ENCODE measurements at places on chromosomes 12 and 14.

DNA sequence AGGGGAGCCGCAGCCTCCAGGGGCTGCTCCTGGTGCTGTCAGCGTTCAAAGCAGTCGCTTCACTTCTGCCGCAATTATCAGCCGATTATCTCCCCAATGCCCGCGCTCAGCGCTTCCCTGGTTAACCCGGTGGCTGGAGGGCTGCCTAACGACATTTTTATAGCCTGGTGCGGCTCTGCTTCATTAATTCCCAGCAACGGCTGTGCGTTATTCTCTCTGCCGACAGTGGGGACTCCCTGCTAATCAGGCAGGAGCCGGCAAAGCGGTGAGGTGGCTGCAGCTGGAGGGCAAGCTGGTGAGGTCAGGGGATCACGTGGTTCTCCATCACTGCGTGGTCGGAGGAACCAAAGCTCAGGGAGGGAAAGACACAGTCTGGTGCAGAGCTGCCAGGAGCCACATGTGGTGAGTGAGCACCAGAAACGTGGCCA lies 62.9 kb downstream of the GLRX5 start:
- no peak for DNase-seq

DNA sequence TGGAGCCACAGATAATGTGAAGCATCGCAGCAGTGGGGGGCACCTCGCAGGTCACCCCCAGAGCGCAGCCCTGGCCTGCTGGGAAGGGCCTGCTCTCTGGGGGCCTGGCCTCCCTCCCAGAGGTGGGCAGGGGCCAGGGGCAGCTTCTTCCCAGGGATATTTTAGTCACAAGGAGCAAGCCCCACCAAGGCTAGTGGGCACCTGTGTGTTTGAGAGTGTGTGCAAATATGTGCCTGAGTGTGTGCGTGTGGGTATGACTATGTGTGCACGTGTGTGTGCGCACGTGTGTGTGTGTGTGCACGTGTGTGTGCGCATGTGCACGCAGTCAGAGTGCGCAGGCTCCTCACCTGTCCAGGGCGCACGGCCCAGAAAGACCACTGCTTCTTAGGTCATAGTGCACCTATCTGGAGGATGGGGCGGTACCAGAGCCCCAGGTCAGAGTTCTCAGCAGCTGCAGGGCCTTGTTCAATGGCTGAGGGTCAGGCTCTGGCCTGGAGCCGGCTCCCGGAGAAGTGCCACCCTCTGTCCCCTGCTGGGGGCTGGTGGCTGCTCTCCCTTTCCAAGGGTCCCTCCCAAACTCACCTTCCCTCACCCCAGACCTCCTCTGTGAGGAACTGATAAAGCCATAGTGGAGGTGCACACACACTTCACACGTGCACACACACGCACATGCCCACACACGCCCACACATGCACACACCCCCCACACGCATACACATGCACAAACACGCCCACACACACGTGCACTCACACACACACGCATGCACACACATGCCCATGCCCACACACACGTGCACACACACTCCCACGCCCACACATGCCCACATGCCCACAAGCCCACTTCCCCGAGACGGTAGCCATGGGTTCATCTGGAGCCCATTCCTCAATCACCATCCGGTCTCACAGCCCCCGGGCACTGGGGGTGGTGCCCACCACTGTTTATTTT lies 128.5 kb downstream of the KIF26A start:
- no peak for DNase-seq

DNA sequence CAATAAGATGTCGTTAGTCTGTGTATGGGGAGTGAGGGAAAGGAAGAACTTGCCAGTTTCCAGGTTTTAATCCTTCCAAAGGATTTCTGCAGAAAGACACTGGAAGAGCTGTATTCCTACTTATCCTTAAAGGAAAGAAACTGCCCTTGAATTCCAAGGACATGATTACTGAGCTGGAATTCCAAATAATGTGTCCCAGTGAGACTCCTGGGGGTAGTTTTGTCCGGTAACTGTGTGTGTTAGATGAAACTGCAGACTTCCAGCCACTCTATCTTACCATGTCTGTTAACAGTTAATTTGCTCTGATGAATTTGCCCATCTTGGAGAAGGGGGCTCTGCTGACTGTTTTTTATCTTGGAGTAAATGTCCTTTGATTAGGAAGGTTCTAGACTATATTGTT lies 33.0 kb downstream of the CKB start:
- no peak for DNase-seq

DNA sequence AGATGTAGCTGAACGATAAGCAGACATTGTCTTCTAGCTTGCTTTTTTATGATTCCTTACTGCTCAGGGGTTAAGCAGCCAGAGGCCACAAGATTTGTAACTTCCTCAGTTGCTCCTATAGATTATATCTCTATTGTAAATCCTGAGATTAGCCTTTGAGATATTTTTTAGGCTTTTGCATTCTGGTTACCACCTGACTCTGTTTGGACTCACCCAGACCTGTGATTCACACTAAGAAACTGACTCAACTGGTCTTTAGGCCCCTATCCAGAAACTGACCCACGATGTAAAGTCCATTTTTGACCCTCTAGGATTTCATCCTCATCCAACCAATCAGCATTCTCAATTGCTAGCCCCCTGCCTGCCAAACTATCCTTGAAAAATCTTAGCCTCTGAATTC lies 194.4 kb downstream of the RASSF9 start:
- no peak for DNase-seq

GRCh38 chr14:24880689-24881088 lies 169.3 kb downstream of the STXBP6 start:
- DNase-seq: no peak

GRCh38 chr14:65208548-65208947 lies 106.2 kb upstream of the MAX start:
- DNase-seq: no peak

DNA sequence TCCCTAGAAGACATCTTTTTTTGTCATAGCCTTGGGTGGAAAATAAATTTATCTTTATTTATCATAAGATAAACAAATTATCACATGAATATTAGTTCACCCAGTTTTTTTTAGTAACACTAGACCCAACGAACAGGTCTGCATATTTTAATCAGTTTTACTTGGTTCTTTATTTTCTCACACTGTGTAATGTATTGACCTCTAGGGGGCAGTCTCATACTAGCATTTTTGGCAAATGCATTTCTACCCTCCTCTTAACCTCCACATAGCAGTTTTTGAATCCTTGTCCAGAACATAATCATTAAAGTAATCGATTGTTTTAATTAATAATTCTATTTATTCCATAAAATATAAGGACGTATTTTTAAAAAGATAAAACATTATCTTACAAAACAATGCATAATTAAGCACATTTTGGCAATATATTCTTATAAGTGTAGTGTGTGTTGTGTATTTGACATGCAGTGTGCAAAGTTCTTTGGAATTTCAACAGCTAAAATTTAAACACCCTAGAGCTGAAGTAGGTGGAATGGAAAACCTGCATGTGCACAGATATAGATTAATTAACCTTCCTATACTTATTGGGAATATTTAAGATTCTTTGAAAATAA lies 31.6 kb upstream of the PTPRQ start:
- no peak for DNase-seq

DNA sequence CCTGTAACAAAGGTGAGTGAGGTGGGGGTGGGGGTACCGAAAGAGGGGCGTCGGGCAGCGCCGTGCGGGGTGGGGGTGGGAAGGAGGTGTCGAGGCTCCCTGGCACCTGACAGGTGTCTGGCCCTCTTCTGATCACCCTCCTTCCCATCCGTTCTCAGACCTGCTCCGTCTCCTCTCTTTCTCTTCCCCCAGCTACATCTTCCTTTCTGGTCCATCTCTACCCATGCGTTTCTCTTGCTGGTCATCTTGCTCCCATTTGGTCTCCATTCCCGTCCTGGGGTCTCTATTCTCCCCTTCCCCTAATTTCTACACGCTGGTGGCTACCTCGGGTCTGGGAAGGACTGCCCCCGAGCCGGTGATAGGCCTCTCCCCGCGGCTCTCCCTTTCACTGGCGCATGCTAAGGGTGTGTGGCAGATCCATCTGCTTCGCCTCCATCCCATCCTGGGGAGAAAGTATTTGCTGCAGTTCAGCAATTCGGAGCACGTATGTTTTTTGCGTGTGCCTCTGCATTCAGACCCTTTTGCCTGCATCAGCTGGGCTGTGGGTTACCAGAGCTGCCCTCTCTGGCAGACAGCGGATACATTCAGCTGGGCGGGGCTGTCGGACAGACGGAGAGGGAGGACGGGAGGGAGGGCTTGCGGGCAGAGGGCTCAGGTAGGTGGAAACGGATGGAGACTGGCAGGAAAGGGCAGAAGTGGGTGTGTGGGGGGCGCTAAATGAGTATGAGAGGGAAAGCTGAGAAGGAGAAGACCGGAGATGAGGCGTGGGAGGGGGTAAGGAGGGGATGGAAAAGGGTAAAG lies 730 bp downstream of the CLSTN3 start:
- no peak for DNase-seq

GRCh38 chr12:22350886-22351285 lies 16.4 kb upstream of the ST8SIA1 start:
- no peak for DNase-seq

DNA sequence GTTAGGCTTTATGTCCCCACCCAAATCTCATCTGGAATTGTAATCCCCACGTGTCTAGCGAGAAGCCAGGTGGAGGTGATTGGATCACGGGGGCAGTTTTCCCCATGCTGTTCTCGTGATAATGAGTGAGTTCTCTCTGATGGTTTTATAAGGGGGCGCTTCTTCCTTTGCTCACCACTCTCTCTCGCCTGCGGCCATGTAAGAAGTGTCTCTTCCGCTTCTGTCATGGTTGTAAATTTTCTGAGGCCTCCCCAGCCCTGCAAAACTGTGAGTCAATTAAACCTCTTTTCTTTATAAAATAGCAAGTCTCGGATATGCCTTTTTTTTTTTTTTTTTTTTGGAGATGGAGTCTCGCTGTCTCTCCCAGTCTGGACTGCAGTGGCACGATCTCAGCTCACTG lies 13.3 kb downstream of the IL31 start:
- DNase-seq: no peak

DNA sequence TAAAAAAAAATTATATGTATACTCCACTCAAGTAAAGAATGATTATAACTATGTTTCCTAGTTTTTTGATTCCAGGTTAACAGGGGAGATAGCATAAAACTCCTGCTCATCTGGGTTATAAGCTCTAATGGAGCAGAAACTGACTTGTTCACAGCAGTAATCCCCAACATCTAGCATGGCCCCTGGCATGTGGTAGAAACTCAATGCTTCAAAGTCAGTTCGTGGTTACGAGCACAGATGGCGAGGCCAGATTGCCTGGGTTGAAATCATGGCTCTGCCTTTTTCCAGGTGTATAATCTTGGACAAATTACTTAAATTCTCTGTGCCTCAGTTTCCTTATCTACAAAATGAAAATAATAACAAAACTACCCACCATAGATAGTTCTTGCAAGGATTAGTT lies 183.8 kb downstream of the TTC7B start:
- DNase-seq: no peak

- no peak for DNase-seq
Observed at GRCh38 chr12:68075416-68075815, 84.1 kb downstream of the IFNG start.

DNA sequence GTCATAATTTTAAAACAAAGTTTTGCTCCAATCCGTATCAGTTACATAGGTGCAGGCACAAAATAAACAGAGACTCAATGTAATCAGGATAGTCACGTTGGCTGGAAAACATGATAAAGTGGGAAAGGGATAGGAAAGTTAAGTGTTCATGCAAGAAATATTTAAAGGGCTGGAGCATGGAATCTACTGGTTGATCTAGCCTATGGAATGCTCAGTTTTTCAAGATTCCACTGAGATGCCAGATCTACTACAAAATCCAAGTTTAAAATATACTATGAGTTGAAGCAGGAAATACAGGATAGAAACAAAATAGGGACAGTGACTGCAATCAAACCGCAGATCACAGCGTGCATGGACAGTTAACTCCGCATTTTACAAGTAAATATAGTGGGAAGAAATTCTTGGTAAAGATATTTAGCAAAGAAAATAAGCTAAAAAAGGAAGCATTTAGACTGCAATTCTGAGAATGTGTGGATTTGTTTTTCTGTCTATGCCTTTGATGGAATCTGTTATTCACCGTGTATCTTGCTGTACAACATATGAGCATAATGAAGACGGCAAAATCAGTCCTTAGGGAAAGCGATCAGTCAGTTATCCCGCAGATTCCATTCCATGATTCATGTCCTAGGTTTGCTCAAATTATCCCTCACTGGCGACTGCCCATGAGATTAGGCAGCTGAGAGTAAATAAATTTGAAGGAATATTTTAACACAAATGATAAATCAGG lies 1044.3 kb downstream of the FLRT2 start:
- DNase-seq: no peak

GRCh38 chr12:125564753-125565152 lies 499.5 kb downstream of the AACS start:
- no peak for DNase-seq

DNA sequence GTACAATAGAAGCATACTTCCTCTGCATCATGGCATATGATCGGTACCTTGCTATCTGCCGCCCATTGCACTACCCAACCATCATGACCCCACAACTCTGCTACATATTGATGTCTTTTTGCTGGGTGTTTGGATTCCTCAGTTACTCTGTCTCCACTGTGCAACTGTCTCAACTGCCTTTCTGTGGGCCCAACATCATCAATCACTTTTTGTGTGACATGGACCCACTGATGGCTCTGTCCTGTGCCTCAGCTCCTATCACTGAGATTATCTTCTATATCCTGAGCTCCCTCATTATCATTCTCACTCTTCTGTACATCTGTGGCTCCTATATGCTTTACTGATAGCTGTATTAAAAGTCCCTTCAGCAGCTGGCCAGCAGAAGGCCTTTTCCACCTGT lies 13.9 kb upstream of the OR11H6 start:
- DNase-seq: no peak

GRCh38 chr12:93127107-93127560 lies 198.0 kb upstream of the EEA1 start:
- DNase-seq: no peak

DNA sequence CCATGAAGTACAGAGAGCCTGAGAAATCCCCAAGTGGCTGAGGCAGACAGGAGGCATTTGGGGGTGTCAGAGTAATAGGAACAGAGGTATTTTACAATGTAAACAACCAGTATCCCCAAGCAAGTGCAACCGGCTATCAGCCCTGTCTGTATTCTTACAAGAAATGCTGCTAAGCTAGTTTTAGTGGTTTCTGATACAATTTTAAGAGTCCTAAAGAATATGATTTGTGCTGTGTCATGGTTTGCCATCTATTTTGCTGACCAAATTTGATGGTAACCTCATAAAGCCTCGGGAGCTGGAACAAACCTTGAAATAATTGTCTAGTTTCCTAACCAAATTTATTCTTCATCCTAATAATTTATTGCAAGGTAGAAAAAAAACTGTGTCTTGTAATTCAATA lies 46.7 kb upstream of the EGLN3 start:
- DNase-seq: no peak

- DNase-seq: no peak
Observed at GRCh38 chr12:55392032-55392795, 8.1 kb upstream of the OR6C65 start.

All from GOT3 (cell line).